H7 (cell line): ENCODE measurements at places on chromosomes 4 and X. TPM values are rescaled to one million over a fixed set of nuclear protein-coding genes. Genes with fewer than 3 reads are reported as not detected.

DNA sequence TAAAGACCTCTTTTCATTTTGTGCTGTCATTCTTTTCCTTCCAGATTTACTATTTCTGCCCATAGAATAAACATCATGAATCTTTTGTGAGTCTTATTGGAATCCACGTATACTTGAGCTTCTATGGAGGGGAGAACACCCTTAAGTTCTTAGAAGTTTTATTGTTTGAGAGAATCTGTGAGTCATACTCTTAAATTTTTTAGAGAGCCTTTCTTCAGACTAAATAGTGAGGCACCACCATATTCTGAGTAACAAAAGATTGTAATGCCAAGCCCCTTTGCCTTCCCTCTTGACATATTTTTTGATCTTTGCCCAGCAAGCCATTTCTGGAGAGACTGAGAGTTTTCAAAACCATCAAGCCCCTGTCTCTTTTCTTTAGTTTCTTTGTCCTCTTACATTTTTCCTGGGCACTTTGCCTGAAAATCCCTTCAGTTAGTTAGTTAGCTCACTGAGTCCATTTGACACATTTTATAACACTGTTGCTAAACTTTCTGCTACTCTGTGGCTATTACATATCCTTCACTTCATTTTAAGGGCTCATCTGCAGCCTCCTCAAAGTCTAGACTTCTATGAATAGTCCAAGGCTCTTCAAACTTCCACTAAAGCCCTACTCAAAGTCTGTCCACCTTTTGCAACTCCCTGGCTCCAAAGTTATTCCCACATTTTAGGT lies 65.3 kb upstream of the NDUFC1 start:
- DNase-seq, result no peak

DNA sequence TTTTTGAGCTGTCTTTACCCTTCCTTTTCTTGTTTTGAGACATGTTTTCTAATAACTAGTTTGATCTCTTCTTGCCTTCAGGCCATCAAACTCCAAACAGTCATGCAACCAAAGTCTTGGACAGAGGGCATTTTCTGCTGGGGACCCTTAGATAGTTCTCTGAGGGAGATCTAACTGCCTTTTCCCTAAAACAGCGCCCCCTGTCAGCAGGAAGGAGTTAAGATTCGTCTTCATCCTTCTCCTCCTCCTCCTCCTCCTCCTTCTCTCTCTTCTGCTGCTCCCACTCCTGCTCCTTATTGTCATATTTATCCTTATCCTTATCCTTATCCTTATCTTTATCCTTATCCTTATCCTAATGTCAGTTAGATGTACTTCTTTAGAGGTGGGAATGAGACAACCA lies 417.2 kb downstream of the TRAM1L1 start:
- peak; percentile 7 for DNase-seq

Gene CFAP47
- 0.07 TPM in 1 of 2 replicates, not detected in the other for total RNA-seq

- no peak for DNase-seq
Measured at GRCh38 chr4:119783189-119783983, 154.8 kb upstream of the PDE5A start.

GRCh38 chrX:110758781-110759422 lies 36.7 kb downstream of the CHRDL1 start:
- no peak for DNase-seq

DNA sequence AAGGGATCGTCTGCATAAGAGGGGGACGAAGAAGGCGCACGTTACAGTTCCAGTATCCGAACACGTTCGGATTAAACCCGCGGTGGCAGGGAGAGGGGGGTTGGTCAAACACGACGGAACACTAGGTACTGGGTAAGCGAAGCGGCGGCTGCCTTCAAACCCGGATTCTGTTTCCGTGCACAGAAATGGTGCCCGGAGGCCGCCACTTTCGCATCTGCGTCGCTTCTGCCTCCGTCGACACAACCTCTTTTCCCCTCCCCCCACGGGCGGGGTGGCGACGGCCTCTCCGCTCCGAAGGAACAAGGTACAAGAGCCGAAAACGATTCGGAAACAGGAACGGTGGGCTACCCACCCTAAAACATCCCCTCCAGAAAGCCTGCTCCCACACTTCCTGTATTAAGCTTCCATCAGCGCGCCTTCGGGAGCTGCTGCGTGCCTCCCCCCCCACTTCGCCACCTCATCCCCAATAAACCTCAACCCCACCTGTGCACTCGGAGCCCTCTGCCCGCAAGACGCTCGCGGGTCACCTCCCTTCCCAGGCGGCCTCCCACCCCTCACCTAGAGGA lies 667 bp downstream of the G3BP2 start:
- no peak for DNase-seq

Gene ZNF732
- total RNA-seq, result not detected in 2 replicates

GRCh38 chr4:84680956-84681355 lies 98.0 kb downstream of the CDS1 start:
- no peak for DNase-seq

DNA sequence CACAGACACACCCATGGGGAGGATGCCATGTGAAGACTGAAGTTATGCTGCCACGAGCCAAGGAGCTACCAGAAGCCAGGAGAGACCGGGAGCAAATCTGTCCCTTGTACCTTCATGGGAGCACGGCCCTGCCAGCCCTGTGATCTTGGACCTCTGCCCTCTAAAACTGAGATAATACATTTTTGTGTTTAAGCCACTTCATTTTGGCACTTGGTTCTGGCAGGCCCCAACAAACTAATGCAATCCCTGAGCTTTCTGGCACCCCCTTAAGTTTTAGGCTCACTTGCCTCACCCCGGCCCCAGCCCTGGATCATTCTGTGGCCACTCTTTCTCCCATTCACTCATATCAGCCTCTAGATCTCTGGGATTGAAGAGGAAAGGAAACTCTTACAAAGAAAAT lies 35.4 kb downstream of the SEL1L3 start:
- no peak for DNase-seq

Gene TEX13B
- 0.85 TPM in 1 of 2 replicates, not detected in the other for total RNA-seq

DNA sequence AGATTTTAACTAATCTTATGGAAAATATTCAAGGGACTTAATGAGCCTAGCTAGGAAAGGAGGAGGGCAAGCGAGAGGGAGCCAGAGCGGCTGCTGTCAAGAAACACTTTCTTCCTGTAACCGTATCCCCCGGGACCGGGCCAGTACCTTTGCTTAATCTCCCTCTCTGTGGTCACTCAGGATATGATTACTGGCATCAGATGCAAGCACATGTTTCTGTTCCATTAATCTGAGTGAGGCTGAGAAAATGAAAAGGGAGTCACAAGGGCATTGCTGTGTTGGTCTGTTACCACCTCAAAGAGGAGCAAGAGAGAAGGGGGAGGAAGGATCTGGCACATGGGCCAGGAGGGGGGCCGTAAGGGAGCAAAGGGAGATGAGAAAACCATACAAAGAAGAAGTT lies 356.7 kb upstream of the GATB start:
- no peak for DNase-seq

- no peak for DNase-seq
Measured at GRCh38 chr4:68576272-68577125, at the start of gene UGT2B17. UGT2B17 (minus strand) TSS chr4:68576322; CDS start chr4:68568484, 7,838 bp downstream.

DNA sequence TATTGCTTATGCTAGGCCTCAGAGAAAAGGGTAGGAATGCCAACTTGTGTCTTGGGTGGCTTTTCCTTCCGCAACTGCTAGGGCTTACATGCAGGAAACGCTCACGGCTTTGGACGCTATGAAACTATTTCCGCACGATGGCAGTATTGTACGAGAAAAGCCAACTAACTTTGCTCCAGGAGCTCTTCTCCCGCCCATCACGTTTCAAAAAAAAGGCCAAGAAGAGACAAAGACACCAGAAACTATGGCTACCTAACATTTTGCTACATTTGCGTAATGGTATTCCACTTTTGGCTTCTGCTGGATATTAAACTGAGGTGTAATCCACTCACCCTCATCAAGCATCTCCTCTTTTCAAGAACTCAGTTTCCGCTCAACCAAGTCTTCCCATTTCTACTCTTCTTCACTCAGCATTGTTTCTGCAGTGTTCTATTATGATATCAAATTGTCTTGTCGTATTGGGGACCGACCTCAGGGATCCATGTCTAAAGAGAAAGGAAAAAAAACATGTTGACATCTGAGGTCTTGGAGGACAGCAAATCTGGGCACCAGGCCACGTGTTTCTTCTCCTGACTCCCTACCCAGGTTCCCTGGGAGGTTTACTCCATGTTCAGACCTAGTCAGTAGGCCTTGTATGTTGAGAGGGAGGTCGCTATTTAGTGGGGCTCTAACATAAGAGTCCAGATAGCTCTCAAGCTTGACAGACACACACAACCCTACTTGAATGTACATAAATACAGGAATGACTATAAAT lies 239.4 kb upstream of the STK26 start:
- no peak for DNase-seq

DNA sequence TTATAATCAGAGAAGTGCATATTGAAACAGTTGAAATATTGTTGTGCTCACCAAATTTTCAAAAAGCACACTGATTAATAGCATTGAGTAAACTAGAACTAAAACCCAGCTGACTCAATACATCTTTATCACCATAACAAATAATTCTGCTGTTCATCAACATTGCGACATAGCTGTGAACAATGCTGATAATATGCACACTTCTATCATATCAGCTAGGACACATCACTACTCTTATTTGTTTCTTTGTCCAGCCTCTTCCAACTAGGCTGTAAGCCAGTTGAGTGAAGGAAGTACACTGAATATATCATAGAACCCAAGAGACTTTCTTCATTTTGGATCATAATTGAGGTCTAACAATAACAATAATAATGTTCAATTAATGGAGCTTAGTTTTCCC lies 349.7 kb downstream of the IQCM start:
- no peak for DNase-seq

DNA sequence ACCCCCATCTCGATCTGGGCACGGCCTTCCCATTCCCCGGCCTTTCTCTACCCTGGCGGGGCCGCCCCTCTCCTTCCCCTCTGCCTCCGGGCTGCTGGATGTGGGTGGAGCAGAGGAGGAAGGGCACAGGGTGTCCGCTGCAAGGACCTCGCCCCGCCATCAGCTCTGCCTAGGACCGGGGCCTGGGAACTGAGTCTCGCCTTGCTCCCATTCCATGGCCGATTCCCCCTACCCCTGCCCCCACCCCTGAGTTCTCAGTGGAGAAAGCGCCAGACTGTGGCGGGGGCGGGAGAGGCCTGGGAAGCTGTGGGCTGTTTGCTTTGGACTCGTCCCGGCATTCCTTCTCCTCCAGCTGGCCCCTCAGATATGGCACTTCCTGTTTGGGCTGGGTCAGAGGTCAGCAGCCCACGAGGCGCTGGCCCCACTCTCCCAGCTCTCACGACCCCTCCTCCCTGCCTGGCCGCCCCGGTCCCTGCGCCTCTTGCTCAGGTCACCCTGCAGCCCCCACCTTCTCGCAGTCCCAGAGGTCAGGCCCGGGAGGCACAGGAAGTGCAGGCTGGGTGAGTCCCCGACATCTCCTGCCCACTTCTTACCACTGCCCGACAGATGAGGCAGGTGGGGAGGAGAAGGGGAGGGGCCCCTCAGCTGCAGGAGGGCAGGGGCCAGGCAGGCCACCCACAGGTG lies 6.4 kb upstream of the BGN start:
- DNase-seq, result no peak

DNA sequence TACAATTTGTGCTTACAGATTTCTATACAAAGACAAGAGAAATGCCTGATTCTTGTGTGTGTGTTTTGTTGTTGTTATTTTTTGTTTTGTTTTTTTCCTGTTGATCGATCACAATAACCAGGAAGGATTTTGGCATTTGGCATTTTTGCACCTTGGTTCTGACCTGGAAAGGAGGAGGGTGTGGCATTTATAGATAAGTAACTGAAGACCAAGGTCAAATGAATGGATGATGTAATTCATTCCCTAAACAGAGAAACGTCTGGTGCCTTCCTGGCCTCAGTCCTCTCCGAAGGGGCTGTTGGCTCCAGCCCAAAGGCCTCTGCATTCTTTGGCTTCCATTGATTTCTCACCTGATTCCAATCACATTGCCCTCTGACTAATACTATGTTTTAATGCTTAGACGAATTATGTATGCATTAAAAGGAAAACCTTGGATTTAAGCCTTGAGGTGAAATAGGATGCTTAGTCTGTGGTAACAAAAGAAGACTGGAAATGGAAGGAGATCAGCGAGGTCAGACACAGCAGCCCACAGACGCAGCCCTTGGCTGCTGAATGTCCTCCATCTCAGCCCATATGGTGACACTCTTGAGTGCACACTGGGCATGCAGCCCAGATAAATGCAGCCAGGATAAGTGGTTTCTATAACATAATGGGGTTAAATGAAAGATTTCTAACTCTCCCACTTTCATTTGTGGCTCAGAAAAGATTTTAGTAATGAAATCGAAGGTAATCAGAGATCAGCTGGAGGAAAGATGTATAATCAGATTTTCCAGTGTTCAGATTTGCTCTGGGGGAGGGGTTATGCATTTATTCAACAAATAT lies 60.5 kb upstream of the TRIM2 start:
- no peak for DNase-seq

DNA sequence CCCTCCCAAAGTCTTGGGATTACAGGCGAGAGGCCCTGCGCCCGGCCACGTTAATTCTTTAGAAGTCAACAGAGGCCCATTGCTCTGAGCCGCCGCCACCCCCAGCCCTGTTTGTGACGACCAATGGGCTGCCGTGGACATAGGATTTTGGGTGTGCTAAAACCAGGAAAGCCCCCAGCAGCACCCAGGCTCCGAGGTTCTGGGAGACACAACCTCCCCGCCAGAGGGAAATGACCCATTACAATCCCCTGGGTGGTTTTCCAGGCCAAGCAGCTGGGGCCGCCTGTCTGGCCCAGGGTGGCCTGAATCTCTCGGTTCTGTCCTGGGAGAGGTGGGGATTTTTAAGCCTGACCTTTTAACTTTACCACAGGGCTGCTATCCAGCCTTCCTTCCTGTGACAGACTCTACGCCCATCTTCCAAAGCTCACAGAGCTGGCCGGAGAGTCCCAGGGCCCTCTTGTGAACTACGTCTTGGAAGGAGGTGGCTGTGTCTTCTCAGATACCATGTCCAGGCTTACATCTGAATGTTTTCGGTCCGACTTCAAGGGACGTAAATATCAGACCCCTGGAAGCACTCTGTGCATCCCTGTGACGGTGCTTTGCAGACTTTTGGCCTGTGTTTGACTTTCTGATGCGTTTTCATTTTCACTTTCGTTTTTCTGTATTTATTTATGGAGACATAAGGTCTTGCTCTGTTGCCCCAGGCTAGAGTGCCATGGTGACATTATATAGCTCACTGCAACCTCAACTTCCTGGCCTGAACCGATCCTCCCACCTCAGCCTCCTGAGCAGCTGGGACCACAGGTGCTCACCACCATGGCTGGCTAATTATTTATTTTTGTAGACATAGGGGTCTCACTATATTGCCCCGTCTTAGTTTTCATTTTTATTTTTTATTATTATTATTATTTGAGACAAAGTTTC lies 36.0 kb downstream of the P2RY8 start:
- DNase-seq, result no peak
